Fibroblast of upper back skin (primary cell): ENCODE measurements at places on chromosomes 1 and 21.
A peak's percentile ranks its signal among the peaks of the same experiment; 100 is the strongest.

GRCh38 chr1:150688763-150689162, 8.2 kb downstream of the GOLPH3L start:
- DNase-seq, result no peak

GRCh38 chr1:204431310-204432184, 19.9 kb upstream of the PPP1R15B start:
- DNase-seq, result peak; percentile 83

GRCh38 chr1:171507435-171507834, 22.1 kb downstream of the PRRC2C start:
- no peak for DNase-seq

DNA sequence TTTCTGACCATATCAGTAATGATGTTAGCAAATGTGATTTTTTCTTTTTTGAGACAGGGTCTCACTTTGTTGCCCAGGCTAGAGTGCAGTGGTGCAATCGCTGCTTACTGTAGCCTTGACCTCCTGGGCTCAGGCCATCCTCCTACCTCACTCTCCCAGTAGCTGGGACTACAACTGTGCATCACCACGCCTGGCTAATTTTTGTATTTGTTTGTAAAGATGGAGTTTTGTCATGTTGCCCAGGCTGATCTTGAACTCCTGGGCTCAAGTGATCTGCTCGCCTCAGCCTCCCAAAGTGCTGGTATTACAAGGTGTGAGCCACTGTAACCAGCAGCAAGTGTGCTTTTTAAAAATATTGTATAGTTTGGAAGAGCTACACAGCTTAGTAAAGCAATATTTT, 4.1 kb upstream of the CFAP107 start:
- no peak for DNase-seq

DNA sequence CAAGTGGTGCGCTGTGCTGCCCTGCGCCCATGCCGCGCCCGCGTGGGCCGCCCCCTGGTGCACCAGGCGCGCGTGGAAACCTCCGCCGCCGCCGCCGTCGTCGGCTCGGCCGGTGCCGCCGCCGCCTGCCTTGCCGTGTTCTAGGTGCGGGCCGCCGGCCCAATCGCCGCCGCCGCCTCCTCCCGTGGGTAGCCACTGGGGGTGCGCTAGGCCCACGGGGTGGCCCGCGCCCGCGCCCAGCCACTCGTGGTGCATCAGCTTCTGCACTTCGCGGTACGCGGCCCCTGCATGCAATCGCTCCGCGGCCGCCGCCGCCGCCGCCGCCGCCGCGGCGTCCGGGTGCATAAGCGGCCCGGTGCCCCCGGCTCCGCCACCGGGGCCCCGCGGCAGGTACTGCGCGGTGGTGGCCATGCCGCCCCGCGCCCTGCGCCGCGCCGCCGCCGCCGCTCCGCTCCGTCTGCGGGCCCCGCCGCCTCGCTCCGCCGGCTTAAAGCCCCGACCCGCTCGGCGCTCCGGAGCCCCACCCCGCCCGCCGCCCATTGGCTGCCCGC, at the start of gene POU3F1:
TSS of gene POU3F1 (minus strand) at position 461 of the 551 bp plus-strand sequence. CDS start at position 411, 50 bp downstream.
- DNase-seq, result no peak

- peak; percentile 43 for DNase-seq
These were observed 43.1 kb downstream of the FOXO6 start for GRCh38 chr1:41404308-41404761.

- DNase-seq, result peak; percentile 68
These were observed 159.1 kb downstream of the EDEM3 start for GRCh38 chr1:184595596-184595995.

DNA sequence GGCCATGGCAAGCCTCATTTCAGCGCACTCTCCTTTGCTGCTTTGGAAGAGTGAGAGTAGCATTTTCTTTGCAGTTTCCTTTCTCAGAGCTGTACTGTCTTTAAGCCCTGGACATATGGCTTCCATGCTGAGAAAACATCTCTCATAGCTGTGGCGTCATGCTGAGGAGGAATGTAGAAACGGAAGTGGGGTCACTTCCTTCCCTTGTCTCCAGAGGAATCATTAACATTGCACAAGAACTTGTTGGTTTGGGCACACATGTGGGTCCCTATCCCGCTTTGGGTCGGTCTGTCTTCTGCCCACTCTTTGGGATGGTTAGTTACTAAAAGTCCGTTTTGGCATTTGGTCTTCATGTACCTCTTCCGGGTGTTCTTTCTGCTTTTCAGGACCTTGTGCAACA, 5.6 kb downstream of the MFN2 start:
- peak; percentile 66 for DNase-seq

DNA sequence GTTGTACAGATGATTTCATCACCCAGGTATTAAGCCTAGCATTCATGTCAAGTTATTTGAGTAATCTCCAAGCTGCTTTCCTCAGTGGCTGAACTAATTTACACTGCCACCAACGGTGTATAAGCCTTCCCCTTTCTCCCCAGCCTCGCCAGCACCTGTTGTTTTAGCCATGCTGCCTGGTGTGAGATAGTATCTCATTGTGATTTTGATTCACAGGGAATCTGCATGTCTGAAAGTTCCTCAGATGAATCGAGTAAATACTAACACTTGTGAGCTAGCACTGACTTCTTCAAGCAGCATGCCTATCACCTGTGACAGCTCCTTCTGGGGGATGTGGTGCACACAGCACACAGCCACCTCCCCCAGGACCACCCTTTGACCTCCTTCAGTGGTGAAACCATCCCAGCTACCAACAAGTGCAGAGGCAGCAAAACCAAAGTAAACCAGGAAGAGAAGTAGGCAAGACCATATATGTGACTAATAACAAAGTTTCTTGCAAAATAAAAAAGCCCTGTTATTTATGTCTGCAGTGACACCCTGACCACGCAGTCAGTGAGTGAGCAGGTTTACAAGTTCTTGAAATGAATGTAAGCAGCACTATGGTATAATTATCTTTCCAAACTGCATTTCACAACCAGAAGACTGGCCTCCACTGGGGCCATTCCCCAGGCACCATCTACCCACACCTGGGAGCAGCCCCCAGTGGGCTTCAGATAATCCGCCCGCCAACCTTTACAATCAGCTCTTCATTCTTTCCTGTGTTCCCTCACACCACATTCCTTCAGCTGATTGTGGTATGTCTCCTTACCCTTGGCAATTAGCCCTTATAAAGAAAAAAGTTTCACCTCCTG, 173.8 kb downstream of the ETS2 start:
- peak; percentile 58 for DNase-seq

- no peak for DNase-seq
These were observed 34.9 kb upstream of the PTGFRN start for GRCh38 chr1:116874733-116875249.

- DNase-seq, result no peak
These were observed 290.0 kb downstream of the SETD4 start for GRCh38 chr21:35770101-35770945.

GRCh38 chr1:233424779-233425178, 97.3 kb downstream of the MAP3K21 start:
- DNase-seq, result no peak

- DNase-seq, result peak; percentile 45
These were observed 87.5 kb upstream of the RHOU start for GRCh38 chr1:228647523-228648444.

DNA sequence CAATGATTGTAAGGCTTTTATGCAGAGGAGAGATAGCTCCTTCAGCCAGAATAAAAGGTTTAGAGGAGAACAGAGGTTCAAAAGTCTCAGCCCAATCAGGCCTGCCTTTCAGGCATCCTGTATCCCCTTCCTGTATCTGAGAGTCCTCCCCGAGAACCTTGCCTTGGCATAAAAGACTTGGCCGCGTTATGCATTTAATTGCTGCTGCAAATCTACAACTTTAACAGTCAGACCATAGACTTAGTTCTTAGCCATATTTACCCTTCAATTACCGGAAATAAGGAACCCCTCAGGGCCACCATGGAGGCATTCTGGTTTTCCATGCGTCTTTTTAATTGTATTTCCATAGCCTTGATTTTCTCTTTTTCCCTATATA, 18.3 kb upstream of the HYI start:
- no peak for DNase-seq

- DNase-seq, result peak; percentile 9
These were observed 677 bp downstream of the AGPAT3 start for GRCh38 chr21:43865540-43866259.

DNA sequence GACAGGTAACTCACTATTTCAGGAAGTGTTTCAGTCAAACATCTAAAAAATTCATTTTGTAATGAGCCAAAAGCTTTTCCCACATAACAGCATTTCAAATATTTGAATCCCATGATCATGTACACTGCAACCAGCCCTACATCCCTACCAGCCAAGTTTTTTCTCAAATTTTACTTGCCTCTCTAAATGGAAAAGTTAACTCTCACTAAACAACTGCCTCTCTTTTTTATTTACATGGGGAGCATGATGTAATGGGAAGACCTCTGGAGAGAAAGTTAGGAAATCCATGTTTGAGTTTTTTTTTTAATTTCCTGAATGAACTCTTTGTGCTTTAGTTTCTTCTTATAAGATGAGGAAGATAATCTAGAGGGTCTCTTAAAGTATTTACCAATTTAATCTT, 70.5 kb downstream of the TTLL7 start:
- DNase-seq, result no peak

DNA sequence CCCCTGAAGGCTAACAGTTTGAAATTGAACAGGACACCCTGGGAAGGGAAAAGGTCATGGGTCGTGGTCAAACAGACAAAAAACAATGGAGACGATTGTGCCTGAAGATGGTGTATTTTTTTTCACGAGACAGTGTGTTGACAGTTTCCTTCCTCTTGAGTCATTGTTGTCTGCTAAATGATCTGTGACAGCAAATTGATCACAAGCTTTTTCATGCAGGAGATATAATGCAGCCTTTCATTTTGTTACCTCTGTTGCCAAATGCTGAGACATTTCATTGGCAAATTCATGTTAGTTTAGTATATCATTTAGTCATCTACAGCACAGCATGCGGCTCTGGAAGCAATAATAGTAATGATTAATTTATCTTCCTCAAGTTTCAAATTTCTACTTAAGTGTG, 27.7 kb downstream of the UBE2U start:
- DNase-seq, result no peak

GRCh38 chr1:200774311-200774710, 35.6 kb downstream of the CAMSAP2 start:
- no peak for DNase-seq

DNA sequence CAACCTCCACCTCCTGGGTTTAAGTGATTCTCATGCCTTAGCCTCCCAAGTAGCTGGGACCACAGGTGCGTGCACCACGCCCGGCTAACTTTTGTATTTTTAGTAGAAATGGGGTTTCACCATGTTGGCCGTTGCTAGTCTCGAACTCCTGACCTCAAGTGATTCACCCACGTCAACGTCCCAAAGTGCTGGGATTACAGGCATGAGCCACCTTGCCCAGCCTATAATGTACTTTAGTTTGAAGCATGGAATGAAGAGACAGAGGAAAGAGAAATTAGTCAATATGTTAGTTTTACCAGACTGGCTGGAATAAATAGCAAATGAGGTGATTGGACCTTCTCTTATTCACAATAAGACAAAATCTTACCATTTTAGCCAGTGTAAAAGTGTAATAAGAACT, 89.0 kb downstream of the GTF2B start:
- peak; percentile 1 for DNase-seq

DNA sequence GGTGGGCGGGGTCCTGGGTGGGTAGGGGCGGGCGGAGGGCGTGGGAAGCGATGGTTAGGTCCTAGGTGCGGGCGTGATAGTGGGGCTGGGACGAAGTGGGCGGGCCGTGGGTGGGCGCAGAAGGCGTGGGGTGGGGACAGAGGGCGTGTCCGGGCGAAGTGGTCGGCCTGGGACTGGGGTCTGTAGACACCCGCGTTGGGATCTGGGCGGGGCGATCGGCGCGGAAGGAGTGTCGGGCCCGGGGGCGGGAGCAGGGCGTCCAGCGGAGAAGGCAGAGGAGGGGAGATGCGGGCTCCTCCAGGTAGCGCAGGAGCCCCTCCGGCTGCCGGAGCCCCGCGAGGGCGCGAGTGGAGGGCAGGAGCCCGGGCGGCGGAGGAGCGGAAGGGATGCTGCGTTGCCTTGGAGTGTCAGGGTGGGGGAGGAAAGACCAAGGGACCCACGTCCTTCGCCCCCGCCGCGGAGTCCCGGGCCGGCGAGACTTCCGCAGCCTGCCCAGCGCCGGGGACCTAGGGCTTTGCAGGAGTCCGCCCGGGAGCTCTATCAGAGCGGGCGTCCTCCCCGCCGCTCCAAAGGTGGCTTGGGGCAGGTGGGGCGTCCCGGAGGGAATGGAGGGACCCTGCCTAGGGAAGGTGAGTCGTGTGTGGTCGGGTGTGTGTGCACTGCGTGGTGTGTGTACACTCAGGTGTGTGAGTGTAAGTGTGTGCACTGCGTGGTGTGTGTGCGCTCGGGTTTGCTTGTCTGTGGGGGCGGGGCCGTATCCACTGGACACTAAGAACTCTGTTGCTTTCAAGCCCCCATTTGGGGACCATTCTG, 27.0 kb upstream of the PRSS38 start:
- no peak for DNase-seq

DNA sequence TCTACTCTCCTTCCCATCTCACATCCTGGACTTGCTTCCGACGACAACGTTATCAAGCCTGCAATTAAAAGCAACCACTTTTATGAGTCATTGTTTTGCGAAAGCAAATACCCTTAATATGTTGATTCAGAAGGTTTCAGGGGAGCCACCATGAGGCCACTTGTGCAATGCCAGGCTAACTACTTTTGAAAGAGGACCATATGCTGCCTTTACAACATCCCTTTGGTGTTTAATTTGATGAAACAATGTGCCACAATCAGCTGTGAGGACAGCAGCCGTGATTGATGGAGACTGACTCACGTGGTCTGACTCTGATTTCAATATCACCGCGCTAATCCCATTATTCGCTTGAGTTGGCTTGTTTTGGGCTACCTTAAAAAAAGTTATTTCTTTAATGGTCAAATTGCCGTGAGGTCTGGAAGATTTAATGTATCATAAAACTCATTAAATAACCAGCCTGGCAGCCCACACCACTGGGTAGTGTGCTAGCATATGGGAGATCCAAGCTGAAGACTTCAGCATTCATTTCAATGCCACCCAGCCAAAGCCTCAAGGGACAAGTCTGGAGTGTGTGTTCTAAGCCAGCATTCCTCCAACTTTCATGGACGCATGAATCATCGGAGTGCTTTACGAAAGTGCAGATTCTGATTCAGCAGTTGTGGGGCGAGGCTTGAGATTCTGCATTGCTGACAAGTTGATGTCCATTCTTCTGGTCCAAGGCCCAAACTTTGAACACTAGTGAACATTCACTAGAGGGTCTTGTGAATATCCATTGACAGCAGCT, 73.3 kb upstream of the PAXBP1 start:
- DNase-seq, result peak; percentile 77

DNA sequence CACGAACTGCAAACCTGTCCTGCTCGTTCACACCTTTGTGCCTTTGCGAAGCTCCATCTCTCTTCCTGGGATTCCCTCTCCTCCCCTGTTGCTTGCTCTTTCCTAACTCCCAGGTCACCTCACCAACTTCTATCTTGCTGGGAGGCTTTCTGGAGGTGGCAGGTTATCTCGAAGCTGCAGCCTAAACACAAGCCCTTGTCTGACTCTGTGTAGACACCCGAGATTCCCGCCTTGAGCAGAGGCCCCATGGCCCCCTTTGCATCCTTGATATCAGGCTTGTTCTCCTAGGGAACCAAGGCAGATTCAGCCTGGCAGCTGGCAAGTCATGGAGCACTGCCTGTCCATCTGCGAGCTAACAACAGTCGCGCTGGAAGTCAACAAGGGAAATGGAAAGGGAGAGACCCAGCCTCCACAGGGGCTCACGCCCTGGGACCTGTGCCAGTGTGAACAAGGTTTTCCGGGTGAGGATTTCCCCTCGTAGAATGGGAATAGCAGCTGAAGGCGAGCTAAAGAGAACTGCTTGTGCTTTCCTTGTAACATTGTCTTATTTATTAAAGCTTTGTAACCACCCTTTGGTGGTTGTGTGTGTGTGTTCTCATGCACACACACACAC, 109.5 kb upstream of the JUN start:
- no peak for DNase-seq
